Fibroblast of lung (primary cell): ENCODE measurements at places on chromosomes 3 and 15. TPM values are rescaled to one million over a fixed set of nuclear protein-coding genes. Genes with fewer than 3 reads are reported as not detected.

- DNase-seq, result no peak
Observed at GRCh38 chr3:46959161-46959511, 17.4 kb downstream of the CCDC12 start.

- DNase-seq, result no peak
Observed at GRCh38 chr15:81084716-81085115, 49.4 kb upstream of the CFAP161 start.

The TMEM207 gene
- not detected in 2 replicates for total RNA-seq

DNA sequence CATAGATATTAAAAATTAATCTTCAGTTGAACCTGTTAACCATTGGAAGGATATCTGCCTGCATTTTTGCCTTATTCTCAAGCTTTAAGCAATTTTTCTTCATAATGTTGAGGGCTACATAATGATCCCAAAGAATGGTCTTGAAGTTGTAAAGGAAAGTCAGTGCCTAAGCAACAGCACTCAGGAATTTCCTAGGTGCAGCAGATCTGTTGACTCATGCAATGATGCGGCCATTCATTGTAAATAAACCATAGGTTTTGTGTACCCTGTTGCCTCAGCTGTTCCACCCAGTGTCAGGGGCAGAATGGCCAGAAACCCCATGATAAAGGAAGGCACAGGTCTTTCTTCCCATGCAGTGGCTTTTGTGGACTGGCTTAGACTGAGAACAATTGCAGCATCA, 78.4 kb upstream of the TRIM42 start:
- no peak for DNase-seq

GRCh38 chr3:64345371-64345770, 120.1 kb upstream of the PRICKLE2 start:
- DNase-seq, result peak; percentile 94

GRCh38 chr15:81092559-81092902, 41.5 kb upstream of the CFAP161 start:
- DNase-seq, result no peak

DNA sequence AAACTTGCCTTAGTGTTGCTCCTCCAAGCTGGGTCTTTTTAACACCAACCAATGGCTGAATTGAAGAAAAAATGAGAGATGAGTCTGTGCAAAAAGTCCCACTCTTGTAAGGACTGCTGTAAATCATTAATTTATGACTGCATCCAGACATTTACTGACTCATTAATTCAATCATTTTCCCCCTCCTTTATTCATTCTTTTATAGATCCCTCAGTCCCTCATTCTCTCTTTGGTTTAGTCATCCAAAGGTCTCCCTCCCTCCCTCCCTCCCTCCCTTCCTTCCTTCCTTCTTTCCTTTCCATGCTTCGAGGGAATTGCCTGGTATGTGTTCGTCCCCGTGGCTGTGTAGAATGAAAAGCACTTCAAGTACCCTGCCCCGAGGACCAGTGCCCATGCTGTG, 35.3 kb upstream of the MRPS22 start:
- no peak for DNase-seq

The RARRES1 gene
- total RNA-seq, result 93.3 and 547 TPM in 2 replicates

The CAMK2N2 gene
- under 0.01 TPM in 1 of 2 replicates, not detected in the other for total RNA-seq

GRCh38 chr3:72077473-72078259, 292.7 kb upstream of the PROK2 start:
- DNase-seq, result no peak

DNA sequence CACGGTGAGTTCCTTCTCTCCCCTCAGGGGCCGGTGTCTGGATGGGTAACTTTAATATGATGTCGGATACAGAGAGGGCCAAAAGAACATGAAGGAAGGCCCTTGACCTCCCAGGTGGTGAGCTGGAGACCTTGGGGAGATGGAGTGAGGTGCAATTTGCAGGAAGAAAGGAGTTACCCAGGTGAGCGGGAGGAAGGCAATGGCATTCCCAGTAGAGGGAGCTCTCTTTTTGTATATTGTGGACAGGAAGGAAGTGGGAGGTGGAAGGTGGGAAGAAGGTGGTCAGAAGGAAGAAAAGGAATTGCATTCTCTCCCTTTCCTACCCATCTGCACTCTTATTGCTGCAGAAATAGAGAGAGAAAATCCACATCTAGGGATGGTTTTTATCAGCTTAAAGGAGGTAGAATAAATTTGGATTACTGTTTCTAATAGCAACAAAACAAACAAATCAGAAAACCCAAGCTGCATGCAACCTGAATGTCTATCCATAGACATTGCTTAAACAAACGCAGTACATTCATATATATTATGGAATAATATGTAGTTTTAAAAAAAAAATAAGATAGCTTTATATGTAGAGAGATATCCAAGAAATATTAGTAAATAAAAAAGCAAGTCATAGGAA, 169.0 kb upstream of the TSC22D2 start:
- no peak for DNase-seq

The MRAS gene
- total RNA-seq, result 48.0 and 73.0 TPM in 2 replicates

DNA sequence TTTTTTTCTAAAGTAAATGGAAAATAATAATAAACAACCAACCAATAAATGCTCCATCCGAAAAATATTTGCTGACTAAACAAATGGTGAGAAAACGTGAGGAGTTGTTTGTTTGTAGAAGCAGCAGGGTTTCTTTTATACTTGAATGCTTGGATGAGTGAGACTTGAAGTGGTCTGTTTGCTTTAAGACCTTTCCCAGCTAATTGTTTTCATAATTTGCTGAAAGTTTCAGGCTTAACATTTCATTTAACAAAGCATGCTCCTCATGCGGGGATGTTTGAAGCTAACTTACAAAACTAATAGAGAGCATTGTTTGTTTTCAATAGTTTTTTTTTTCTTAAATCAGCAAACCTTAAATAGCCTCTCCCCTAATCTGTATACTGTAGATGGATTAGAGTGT, 484.6 kb downstream of the ROBO2 start:
- no peak for DNase-seq

DNA sequence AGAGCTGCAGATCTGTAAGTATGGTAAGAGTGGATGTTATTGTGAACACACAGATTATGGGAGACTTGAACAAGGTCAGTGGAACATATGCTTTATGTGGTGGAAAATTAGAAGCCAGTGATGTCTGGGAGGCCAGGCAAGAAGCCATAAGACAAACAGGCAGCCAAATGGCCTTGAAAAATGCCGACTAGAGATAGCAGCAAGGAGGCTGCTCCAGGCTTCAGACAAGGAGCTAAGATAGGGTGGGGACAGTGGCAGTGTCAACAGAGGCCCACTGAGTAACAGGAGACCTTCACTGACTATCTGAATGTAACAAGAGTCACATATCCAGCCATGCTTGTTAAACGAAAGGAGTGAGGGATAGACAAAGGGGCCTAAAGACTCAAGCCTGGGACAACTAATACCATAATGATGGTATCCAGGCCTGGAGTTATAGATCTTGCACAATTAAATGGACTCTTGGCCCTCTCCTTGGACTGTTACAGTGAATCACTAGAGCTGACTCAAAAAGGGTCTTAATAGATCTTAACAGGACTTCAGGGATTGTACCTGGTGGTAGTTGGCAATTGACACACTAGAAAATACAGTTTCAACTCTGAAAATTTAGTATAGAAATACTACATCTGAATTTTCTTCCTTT, 50.6 kb downstream of the CFAP20DC start:
- DNase-seq, result peak; percentile 19

DNA sequence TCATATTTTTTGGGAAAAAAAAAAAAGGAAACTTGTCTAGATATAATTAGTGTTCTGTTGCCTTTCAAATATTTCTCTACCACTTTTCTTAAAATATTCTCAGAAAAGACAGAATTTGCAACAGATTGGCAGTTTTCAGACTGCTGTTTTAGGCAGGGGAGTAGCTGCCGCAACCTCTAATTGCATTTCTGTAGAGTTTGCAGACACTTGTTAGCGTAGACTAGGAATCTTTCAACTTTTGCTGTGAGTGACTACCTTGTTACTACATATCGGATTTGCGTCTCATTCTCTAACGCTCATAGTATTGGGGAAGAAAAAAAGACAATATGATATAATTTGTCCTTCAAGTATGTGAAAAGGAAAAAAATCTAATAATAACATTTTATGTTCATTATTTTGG, 10.7 kb downstream of the TGFBR2 start:
- DNase-seq, result no peak

DNA sequence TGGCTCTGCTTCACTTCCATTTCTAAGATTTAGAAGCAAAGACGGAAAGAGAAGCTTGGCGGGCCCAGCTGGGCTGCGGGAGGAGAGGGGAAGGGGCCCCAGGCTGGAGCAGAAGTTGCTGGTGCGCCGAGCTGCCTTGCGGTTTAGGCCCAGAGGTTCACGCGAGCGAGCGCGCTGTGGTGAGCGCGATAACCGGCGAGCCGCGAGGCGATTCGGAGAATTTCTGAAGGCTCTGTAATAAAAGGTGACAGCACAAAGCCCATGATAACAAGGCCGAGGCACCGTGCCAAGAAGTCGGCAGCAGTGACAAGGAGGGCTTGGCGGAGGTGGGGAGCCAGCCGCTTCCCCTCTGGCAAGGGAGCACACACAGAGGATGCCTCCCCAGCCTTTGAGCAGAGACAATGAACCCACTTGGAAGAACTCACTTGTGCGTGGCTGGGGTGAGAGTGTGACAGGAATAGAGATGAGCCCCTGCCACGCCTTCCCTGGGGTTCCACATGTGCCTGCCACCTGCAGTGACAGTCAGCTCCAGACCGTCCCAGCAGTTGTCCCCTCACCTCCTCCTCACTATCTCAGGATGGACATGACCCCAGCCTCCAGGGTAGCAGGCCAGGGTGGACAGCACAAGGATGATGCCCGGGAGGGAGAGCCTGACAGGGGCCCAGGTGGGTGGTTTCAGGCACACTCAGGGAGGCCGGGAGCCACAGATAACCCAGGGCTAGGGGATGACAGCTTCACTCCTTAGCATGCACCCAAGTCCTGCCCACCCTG, 315.2 kb downstream of the UACA start:
- DNase-seq, result no peak

DNA sequence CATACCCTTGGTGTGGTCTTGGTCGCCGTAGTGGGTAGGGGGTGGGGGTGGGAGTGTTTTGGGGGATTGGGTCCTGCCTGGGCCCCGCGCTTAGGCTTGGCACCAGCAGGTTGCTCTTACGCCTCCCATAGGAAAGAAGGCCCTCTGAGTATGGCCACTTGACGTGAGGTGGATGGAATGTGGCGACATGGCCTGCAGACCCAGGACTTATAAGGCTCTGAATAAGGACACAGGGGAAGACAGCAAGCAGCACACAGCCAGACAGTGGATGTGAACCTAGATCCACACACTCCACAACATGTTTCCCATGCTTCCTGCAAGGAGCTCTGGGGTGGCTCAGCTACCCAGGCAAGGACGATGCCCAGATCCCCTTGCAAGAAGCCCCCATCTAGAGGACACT, 12.4 kb downstream of the RBPMS2 start:
- DNase-seq, result no peak

- DNase-seq, result peak; percentile 86
Observed at GRCh38 chr15:48435321-48435720, 104.1 kb downstream of the DUT start.

GRCh38 chr3:48879307-48879993, 19.2 kb downstream of the SLC25A20 start:
- no peak for DNase-seq

- DNase-seq, result no peak
Observed at GRCh38 chr15:48759921-48760320, 50.9 kb downstream of the CEP152 start.

The LTF gene
- not detected in 2 replicates for total RNA-seq

The UBA3 gene
- 70.4 and 93.3 TPM in 2 replicates for total RNA-seq

DNA sequence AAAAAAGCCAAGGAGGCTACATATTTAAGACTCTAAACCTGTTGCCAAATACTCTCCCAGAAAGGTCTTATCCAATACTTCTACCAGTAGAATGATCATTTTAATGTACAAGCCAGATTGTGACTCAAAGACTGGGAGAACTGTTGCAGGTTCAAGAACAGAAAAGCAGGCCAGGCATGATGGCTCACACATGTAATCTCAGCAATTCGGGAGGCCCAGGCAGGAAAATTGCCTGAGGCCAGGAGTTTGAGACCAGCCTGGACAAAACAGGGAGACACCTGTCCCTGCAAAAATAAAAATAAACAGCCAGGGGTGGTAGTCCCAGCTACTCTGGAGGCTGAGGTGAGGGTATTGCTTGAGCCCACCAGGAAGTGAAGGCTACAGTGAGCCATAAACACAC, 17.8 kb upstream of the THUMPD3 start:
- no peak for DNase-seq

The GABRR3 gene
- total RNA-seq, result not detected in 2 replicates

GRCh38 chr3:120280026-120280425, 5.0 kb downstream of the GPR156 start:
- peak; percentile 18 for DNase-seq

- DNase-seq, result no peak
Observed at GRCh38 chr3:55307622-55308021, 179.5 kb downstream of the WNT5A start.

The SHC4 gene
- total RNA-seq, result 0.77 and 1.5 TPM in 2 replicates

GRCh38 chr3:194277786-194278130, 73.4 kb downstream of the CPN2 start:
- DNase-seq, result peak; percentile 90

The ITIH3 gene
- total RNA-seq, result under 0.01 and 0.17 TPM in 2 replicates

DNA sequence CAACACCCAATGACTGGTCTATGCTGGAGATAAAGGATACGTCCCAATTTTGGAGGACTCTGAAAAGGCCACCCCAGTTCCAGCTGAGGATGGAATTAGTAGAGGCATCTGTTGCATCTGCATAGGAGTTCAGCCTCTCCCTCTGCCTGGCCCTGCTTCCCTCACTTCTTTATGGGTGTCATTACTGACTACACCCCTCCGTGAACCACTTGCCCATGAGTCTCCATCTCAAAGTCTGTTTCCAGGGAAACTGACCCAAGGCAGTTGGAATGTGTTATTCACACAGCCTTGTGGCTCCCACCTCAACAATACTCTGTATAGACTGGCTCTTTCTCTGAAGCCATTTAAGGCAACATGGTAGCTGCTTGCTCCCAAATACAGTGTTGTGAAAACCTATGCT, 21.4 kb upstream of the PCOLCE2 start:
- DNase-seq, result peak; percentile 51

DNA sequence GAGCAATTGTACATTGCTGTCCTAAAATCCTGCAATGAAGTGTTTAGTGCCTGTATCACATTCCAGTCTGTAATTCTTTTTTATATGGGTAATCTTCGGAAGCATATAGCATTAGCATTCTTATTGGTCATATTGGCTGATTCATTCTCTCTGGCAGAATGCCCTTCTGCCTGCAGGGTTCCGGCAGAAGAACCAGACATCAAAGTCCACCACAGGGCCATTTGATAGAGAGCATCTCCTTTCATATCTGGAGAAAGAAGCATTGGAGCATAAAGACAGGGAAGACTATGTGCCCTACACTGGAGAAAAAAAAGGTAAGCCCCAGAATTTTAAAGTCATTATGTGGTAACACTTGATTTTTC, 39.6 kb downstream of the TMOD3 start:
- peak; percentile 88 for DNase-seq

GRCh38 chr3:112132975-112133448, at the start of gene GCSAM:
GCSAM (minus strand) TSS chr3:112133248; CDS start chr3:112133120, 128 bp downstream.
- no peak for DNase-seq

The XXYLT1 gene
- 8.2 and 12.4 TPM in 2 replicates for total RNA-seq
